ENCODE measurements at places on chromosomes 3 and 15. TPM values are rescaled to one million over a fixed set of nuclear protein-coding genes. Genes with fewer than 3 reads are reported as not detected.

The TOP2B gene
- 82.4 TPM for total RNA-seq

The SLC24A5 gene
- 3.9 TPM for total RNA-seq

GRCh38 chr3:151200586-151200985 is 2.4 kb downstream of the GPR171 start:
- DNase-seq = no peak

GRCh38 chr3:141011997-141012262 is 39.2 kb upstream of the SPSB4 start:
- DNase-seq = no peak

- peak; percentile 92 for DNase-seq
Observed at GRCh38 chr3:184361932-184362667, 590 bp downstream of the POLR2H start.

DNA sequence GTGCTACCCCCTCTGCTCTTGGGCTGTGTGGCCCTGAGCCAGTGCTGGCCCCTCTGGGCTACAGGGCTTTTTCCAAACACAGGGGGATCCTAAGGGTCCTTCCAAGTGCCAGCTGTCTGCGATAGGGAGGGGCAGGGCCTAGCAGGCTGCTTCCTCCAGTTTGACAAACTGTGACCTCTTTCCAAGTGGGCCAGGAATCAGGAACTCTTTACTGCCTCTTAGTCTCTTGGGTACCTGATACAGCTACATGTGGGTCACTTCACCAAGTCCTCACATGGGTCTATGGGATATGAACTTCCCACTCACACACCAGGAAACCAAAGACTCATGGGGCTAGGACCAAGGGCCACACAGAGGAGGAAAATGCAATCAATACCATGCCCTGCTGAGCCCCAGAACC is 25.4 kb downstream of the SEC61A1 start:
- no peak for DNase-seq
